ENCODE measurements at places on chromosomes 11 and 22.
A peak's percentile ranks its signal among the peaks of the same experiment; 100 is the strongest.

DNA sequence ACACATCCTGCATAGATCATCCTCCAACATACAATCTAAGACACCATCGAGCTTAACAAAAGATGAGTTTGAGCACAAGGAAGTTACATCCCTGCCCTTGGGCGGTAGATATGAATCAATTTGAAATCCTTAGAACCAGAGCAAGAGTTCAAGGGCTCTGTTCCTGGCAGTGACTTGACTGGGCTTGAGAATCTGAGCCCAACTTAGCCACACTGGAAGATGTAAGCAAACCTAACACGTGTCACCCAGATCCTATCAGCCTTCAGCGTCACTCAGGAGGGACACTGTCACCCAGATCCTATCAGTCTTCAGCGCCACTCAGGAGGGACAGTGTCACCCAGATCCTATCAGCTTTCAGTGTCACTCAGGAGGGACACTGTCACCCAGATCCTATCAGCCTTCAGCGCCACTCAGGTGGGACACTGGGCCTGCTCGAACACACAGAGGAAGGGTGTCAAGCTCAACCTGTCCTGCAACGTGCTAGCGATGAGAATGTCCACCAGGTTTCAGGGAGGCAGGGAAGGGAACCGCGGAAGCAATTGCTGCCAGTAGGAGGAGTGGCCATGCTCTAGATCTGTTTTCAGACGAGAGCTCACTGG lies 32.8 kb upstream of the CTSD start:
- no peak for DNase-seq

DNA sequence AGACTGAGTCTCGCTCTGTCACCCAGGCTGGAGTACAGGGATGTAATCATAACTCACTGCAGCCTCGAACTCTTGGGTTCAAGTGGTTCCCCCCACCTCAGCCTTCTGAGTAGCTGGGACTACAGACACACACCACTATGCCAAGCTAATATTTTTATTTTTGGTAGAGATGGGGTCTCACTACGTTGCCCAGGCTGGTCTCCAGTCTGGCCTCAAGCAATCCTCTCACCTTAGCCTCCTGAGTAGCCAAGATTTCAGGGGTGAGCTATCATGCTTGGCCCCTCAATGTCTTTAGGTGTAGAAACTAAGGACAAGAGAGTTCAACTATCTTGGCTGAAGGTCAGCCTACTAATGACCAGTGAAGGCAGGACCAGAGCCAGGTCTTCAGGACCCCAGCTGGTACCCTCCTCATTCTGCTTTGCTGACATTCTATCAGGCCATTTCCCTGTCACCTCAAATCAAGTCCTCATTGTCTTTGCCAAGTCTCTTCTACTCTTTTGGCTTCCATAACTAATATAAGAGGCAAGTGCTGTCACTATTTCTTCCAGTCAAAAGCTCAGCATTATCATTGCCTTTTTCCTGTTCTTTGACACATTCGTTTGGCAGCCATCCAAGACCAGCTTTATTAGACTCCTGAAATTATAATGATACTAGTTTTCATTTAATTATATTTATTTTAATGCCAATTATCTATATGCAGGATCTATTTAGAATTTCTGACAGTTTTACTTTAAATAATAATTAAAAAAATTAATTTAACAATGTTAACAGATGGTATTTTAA lies 264.2 kb upstream of the PITPNB start:
- no peak for DNase-seq

DNA sequence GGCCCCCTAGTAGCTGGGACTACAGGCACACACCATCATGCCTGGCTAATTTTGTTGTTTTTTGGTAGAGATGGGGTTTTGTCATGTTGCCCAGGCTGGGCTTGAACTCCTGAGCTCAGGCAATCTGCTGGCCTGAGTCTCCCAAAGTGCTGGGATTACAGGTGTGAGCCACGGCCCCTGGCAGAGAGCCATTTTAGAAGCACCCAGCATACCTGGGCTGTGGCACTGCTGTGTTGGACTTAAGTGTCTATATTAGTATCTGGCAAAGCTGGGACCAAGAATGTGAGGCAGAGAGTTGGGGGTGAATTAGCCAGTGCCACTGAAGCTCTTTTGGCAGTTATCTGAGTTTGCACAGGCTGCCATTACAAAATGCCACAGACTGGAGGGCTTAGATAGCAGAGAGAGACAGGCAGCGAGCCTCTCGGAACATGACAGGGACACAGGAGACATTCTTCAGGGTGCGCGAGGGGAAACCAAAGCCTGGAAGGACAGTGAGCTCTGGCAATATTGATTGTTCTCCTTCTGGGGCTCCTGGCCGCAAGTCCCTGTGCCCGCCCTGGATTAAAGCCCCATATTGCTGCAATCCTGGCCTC lies 87.7 kb upstream of the ALX4 start:
- DNase-seq, result no peak

- DNase-seq, result no peak
Observed at GRCh38 chr22:21698430-21699329, 32.9 kb downstream of the PPIL2 start.

GRCh38 chr11:2996976-2997375 lies 4.8 kb upstream of the NAP1L4 start:
- DNase-seq, result no peak

- no peak for DNase-seq
Observed at GRCh38 chr11:103317118-103317517, 207.9 kb downstream of the DYNC2H1 start.

- no peak for DNase-seq
Observed at GRCh38 chr11:122232985-122233384, 117.0 kb upstream of the BLID start.

- DNase-seq, result no peak
Observed at GRCh38 chr11:6708876-6709275, 25.7 kb upstream of the MRPL17 start.

DNA sequence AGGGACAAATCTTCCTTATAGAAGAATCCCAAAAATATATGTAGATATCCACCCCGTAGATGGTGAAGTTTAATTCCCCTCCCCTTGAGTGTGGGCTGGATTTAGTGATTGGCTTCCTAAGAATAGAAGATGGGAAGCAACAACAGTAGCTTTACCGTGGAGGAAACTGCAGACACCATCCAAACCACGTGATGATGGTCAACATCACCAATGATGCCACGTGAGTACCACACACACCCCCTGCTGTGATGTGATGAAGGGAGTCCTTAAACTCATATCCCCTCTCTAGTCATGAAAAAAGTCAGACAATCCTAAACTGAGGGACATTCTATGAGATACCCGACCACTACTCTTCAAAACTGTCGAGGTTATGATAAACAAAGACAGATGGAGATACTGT lies 76.4 kb upstream of the SLC22A12 start:
- no peak for DNase-seq

DNA sequence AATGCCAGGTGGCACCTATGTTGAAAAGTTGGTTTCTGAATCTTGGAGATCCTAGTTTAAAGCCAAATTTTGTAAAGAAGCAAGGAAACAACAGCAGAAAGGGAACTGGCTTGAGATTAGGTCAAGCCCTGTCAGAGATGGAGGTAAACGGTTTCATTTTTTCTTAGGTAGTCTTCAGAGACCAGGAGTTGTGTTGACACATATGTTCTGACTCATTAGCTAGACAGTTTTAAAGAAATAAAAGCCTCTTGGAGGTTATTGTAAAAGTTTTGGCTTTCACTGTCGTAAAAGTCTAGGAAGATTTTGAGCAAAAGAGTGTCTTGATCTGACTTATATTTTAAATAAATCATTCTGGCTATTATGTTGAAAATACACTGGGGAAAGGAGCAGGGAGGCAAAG lies 151.5 kb upstream of the CTSC start:
- no peak for DNase-seq

DNA sequence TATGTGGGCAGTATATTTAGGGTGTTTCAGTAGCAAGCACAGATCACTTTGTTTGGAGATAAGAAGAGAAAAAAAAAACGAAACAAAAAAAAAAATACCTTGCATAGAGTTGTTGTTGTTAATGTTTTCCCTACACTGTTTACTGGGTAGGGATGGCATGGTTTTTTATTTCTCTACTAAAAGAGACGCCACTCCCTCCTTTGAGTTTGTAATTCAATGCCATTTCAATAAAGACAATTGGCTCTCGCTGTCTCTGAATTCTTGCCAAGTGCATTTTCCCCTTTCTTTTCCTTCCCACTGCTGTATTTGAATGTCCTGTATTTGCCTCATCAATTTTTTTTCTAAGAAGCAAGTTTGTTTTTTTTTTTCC lies 213.9 kb upstream of the UBASH3B start:
- DNase-seq, result peak; percentile 71

DNA sequence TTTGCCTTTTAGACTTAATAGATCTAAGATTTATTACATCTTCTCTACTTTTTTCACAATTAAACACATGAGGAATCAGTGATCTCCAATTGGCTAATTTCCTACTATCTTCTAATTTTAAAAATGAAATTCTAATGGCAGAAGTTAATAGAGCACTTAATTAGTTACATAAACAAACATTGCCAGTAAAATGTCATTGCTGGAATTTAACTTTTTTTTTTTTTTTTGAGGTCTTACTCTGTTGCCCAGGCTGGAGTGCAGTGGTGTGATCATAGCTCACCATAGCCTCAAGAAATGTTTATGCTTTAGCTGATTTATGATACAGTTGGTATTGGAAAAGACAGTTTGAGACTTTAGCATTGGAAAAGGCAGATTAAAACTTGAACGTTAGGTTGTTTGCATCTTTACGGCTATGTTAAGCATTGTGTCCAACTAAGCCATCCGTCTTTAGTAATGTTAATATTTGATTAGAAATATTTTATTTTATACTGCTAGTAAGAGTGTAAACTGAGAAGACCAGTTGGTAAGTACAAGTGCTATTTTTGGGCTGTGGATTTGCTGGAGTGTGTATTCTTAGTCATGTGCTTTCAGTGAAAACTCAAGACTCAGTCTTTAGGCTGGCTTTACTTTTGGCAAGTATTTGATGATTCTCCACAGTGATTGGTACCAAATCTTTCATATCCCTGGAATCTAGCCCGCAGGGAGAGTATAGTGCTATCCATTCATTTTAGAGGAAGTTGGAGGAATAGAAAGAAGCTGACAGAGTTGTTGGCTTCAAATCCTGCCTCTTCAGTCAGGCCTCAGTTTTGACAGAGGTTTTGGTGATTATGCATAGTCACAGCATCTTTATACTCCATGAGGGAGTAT lies 4.5 kb downstream of the ANO5 start:
- DNase-seq, result no peak

- DNase-seq, result no peak
Observed at GRCh38 chr11:29268733-29269132, 748.1 kb downstream of the KCNA4 start.

- DNase-seq, result no peak
Observed at GRCh38 chr22:50208430-50208938, 7.7 kb downstream of the SELENOO start.

- DNase-seq, result no peak
Observed at GRCh38 chr11:18105086-18105801, 638 bp downstream of the SAAL1 start.

DNA sequence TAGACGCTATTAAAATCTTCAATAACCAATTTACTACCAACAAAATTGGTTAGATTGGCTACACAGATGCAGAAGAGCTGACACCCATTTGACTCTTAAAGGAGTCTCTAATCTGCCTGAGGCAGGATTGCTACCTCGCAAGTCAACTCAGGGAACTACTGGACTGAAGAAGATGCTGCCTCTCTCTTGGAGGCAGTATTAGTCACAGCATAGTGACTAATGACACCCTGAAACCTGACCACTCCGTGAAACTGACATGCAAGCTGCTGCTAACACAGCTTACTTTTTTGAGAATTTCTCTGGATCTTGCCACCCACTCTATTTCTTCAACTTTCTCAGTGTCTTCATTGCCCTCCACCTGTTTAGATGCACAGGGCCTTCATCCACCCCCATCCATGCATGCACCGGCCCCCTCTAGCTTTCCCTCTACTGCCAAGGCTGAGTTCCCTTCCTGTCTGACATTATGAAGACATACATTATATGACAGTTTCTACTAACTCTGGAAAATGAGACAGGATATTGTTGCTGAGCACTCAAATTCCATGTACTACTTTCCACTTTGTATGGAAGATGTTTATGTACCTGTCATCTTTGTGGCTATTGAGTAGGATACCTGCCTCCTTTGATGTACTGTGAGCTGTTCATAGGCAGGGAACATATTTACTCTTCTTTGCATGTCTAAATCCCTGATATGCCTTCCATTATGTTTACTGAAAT lies 183.2 kb downstream of the MSANTD4 start:
- DNase-seq, result no peak

- DNase-seq, result no peak
Observed at GRCh38 chr22:39454385-39454871, 2.4 kb upstream of the MGAT3 start.

GRCh38 chr11:102610200-102610599 lies 14.9 kb downstream of the MMP20 start:
- DNase-seq, result no peak

DNA sequence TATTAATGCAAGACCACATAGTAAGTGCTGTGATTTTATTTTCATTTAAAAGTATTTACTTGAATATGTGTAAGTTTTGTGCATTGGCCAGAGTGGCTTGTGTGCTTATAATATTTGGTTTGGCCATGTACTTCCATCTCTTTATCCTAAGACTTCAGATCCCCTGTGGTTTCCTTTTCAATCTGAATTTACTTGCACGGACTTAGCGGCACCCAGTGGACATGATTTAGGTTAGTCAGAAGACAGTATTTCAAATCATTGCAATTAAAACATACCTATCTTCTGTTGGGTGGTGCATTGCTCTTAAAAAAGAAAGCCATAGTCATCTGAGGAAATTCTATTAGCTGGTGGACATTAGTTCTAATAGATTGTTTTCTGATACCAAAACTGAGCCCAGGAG lies 30.7 kb downstream of the PIWIL4 start:
- peak; percentile 19 for DNase-seq

DNA sequence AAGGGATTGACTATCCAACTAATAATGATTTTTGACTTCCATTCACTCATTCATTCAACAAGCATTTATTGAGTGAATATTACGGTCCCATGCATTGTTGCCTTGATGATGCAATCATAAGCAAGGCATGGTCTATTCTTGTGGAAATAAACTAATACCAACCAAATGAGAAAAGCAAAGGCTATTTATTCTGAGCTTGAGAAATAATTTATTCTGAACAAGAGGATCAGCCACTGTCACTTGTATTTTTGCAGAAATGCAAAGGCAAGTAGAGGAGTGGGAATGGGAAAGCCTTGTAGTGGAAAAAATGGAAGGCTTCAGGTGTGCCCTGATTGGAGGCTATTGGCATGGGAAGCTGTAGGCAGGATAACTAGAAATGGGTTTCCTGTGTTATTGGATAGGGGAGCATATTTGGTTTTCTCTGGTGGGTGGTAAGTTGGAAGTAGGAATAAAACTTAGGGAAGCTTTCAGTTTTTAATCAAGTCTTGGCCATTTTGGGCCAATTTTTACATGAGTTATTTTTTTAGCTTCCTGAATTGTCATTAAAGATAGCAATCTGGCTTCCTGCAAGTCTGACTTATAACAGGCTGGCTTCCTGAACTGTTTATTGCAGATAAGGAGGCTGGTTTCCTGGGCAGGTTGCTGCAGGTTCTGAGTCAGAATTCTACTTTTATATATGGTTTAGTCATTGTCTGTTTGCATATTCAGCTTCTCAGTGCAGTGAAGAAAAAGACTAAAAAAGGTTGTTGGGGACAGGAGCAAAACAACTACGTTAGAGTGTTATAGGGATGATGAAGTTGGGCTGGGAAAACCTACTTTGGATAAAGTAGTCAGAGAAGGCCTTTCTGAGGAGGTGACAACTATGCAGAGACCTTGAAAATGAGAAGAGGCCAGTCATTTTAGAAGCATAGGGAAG lies 106.7 kb downstream of the APIP start:
- no peak for DNase-seq

GRCh38 chr11:68016904-68017817 lies 7.0 kb downstream of the ALDH3B1 start:
- no peak for DNase-seq
